T-helper 2 cell (primary cell): ENCODE measurements at places on chromosomes 3 and 15.

DNA sequence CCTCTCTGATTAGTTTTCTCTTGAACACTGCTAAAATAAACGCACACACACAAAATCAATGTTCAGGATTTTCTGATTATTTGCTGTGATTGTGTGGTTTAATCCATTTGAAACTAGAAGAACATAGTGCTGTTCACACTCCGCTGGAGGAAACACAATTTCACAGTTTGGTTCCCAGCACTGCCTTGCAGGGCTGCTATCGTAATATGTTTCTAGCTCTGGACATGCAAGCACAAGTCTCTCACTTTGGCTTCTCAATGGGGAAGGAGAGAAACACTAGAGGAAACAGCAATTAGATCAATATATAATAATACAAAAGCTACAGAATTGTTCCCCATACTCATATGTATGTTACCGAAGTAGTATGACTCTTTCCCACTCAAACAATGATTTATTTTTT is 299.5 kb downstream of the NSUN3 start:
- no peak for DNase-seq

DNA sequence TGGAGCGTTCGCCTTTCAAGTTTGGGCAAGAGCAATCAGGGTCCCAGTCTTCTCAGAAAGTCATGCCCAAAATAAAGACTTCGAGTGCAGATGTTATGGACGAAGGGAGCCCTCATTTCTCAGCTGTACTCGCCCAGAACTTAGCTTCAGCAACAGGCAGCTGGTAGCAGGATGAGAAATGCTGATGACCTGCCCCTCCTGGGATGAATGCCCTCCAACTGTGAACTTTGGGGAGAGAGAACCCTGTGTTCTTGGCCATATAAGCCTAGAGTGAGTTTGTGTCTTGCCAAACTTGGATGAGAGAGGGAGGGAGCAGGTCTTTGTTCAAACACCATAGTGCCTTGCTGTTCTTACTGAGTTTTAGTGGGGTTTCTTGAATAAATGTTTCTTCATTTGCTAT is 400.3 kb downstream of the LRTM1 start:
- no peak for DNase-seq

DNA sequence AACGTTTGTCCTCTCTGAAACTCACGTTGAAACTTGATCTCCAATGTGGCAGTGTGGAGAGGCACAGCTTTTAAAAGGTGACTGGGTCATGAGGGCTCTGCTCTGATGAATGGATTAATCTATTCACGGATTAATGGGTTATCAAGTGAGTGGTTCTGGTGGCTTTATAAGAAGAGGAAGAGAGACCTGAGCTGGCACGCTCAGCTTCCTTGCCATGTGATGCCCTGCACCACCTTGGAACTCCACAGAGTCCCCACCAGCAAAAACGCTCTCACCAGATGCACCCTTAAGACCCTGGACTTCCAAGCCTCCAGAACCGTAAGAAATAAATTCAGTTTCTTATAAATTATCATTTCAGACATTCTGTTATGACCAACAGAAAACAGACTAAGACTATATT is 2.6 kb downstream of the PPP1R2 start:
- no peak for DNase-seq

DNA sequence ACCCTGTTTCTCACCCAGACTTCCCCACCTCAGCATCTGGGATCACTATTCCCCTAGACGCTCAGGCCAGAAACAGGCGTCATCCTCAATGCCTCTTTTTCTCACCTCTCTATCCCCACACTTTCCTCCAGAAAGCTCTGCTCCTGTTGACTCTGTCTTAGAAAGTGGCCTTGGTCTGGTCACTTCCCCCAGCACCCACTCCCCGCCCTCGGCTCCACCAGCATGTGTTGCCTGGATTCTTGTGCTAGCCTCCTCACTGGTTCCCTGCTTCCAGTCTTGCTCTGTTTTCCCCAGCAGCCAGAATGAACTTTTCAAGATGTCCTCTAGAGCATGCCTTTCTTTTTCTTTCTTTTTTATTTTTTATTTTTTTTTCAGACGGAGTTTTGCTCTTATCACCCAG is 39.7 kb upstream of the ESYT3 start:
- no peak for DNase-seq

GRCh38 chr3:78455712-78456433 is 1311.9 kb downstream of the ROBO1 start:
- no peak for DNase-seq

GRCh38 chr3:36542186-36542585 is 161.9 kb downstream of the STAC start:
- DNase-seq, result no peak

GRCh38 chr3:24340161-24340560 is 154.5 kb downstream of the THRB start:
- no peak for DNase-seq

- no peak for DNase-seq
Observed at GRCh38 chr3:42505128-42505848, 2.8 kb downstream of the VIPR1 start.

DNA sequence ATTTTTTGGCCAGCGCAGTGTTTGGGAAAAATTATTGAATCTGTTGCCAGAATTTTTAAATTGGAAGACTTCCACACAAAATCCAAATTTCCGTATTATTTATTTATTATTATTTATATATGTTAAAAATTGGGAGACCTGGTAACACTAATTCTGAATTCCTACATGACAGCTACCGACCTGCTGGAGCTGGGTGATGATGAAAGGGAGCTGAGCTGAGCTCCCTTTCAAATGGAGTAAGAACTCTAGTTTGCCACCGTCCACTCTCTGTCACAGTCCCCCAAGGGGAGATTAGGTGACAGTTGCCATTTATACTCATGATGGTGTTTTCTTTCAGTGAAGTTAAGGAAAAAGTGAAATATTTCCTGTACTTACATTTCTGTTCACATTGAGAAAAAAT is 1.4 kb downstream of the CRTC3 start:
- no peak for DNase-seq

- DNase-seq, result no peak
Observed at GRCh38 chr3:105214590-105214989, 152.1 kb upstream of the ALCAM start.

DNA sequence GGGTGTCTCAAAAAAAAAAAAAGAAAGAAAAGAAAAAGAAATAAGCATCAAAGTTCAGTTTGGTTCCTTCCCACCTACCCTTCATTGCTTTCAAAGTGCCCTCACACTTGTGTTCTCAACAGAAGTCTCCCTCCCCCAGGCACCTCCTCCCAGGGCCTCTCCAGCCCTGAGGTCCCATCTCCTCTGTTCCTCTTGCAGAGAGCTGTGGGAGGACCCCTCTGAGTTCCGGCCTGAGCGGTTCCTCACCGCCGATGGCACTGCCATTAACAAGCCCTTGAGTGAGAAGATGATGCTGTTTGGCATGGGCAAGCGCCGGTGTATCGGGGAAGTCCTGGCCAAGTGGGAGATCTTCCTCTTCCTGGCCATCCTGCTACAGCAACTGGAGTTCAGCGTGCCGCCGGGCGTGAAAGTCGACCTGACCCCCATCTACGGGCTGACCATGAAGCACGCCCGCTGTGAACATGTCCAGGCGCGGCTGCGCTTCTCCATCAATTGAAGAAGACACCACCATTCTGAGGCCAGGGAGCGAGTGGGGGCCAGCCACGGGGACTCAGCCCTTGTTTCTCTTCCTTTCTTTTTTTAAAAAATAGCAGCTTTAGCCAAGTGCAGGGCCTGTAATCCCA is 6.1 kb downstream of the CYP1A2 start:
- DNase-seq, result no peak

DNA sequence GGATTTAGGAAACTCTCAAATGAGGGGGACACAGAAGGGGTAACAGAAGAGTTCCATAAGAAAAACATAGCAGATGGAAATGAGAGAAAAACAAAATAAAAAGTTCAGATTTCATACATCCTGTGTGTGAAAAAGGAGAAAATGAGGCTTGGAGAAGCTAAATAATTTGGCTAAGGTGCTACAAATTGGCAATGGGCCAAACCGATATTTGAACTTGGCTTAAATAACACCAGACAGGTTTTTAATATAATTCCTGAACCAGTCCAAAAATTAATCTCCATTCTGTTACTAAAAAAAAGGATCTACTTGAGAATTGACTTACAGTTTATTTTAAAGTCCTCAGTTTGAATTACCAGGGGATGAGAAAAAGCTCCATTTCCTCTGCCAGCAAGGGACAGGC is 342.9 kb upstream of the DPH6 start:
- DNase-seq, result no peak

DNA sequence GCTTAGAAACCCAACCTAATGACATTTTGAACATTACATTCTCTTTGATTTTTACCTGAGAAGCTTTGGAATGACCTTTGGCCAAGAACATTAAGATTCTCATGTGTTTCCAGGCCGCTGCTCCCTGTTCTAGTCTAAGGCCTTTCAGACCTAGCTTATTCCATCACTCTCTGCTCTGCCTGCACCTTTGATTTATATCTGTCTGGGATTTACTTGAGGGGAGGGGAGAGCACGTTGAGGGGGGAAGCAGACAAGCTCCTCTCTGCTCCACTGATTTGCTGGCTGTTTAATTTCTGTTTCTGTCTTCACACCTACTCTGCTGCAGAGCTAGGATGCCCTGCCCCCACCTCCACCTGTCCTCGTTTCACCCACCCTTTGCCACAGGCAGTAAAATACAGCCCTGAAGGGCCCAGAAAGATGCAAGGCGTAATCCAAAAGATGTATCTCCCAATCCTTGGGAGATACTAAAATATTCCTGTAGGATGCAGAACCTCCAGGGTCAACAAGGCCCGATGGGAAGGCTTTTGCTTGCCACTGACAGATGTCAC is 429.8 kb downstream of the EPHB1 start:
- DNase-seq, result no peak

- DNase-seq, result no peak
Observed at GRCh38 chr15:85540085-85540797, 159.8 kb downstream of the AKAP13 start.

DNA sequence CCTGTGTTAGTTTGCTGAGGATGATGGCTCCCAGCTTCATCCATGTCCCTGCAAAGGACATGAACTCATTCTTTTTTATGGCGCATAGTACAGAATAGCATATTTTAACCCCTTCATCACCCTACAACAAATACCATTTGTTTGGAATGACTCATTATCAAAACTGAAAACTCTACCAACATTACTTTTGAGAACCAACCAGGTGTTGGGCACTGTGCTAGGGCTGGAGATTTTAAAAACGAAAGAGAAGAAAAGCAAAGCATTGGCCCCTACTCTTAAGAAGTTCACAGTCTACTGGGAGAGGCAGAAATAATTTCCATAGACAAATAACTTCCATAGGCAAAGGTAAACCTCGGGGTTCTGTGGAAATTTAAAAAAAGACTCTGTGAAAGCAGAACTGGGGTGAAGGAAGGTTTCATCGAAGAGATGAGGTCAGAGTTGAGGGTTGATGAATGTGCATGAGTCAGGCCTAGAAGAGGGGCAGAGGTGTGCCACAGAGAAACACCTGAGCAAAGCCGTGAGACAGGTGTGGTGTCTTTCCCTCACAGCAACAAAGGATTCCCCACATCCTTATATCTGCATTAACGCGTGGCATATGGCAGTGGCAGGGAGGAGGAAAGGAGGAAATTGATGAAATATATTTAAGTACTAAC is 51.0 kb downstream of the MCF2L2 start:
- DNase-seq, result no peak

DNA sequence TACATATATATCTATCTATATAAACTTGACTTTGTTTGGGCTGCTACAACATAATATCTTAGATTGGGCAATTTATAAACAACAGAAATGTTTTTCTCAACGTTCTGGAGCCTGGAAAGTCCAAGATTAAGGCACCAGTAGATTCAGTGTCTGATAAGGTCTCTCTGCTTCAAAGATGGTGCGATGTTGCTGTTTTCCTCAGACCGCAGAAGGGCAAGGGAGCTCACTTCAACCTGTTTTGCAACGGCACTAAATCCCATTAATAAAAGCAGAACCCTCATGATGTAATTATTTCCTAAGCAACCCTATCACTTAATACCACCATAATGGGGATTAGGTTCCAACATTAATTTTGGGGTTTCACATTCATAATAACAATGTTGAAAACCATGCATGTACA is 1134.8 kb downstream of the NSUN3 start:
- no peak for DNase-seq

- no peak for DNase-seq
Observed at GRCh38 chr15:61141497-61142125, 87.5 kb downstream of the RORA start.

GRCh38 chr3:141860766-141861513 is 15.5 kb upstream of the ATP1B3 start:
- no peak for DNase-seq

DNA sequence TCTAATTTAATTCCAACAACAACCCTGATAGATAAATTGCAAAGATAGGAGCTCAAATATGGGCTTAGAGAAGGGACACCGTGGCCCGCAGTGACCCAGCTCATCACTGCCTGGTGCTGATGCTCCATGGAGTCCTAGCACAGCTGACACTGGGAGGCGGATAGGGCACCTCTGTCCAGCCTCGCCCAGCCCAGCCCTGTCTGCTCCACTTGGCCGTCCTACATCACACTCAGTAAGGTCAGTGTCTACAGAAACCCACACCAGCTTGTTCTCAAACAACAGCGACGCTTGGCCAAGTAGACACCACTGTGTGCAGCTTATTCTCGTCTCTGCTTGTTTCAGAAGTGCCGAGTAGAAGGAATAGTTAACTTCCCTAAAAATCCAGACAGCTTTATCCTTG is 33.9 kb downstream of the GABRB3 start:
- DNase-seq, result no peak

- no peak for DNase-seq
Observed at GRCh38 chr3:52939600-52939999, 42.3 kb upstream of the STIMATE start.

DNA sequence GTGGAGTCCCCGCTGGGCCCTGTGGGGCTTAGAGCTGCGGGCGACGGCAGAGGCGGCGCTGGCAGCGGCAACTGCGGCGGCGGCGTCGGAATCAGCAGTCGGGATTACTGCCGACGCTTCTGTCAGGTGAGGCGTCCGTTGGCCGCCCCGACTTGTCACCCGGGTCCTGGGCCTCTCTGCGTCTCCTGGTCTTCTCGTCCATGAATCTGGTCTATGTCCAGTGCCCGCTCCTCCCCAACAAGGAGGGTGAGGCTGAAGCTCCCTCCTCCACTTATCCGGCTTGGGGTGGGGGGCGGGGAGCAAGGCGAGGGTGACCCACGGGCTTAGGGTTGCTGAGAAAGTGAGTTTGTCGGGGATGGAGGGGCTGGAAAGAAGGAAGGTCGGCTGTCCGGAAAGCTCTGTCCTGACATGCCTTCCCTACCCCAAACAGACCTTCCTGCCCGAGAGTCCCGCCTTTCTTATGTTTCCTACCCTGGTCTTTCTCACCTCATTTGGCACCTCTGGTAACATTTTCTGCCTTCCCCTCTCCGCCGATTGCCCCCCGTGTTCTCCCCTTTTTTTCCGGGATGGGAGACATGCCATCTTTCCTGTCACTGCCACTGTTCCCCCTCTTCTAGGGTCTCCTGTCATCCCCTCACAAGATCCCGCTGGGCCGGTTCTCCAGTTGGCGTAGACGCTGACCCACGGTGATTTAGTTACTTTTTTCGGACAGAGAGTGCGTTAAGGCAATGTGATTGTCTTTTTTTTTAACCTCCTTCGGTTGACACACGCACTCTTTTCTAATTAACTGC is 520 bp downstream of the ZNF654 start:
- DNase-seq, result no peak
